ENCODE measurements at places on chromosomes 1 and 21.

GRCh38 chr1:202589190-202589930 is 120.9 kb downstream of the SYT2 start:
- peak; percentile 88 for DNase-seq

DNA sequence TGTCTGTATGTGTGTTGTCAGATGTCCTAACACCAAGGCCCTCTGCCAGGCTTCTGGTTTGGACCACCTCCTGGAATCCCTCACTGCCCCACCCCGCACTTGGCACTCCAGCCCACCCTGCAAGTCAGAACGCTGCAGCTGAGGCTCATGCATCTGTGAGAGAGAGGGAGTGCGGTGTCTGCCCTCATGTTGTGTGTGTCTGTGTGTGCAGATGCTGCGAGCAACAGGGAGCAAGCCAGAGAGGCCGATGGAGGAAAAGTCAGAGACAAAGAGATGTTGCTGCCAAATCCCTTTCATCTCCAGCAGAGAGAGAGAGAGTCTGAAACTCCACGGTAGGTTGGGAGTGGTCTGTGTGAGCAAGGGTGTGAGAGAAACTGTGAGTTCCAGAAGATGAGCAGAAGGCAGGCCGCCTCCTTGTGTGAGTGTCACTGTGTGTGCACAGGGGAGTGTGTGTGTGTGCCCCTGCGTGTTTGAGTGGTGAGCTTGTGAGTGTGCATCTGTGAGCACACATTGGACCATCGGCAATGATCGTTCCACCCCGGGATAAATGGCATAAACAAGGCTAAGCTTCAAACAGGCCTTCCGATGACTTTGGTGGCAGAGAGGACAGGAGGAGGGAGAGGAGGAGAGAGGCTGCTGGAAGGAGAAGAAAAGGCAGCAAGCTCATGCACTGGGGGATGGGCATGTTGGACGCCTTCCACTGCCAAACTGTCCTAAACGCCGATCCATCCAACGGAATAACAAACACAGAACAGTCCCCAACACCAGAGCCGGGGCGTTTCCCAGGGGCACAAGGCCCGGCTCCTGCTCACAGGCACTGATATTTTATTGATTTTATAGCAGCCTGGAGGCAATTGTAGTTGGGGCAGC is 99.2 kb upstream of the GRIK3 start:
- DNase-seq = no peak

GRCh38 chr1:234295068-234295467 is 78.2 kb upstream of the COA6 start:
- DNase-seq = no peak

- no peak for DNase-seq
Measured at GRCh38 chr1:93620841-93621210, 60.8 kb downstream of the BCAR3 start.

DNA sequence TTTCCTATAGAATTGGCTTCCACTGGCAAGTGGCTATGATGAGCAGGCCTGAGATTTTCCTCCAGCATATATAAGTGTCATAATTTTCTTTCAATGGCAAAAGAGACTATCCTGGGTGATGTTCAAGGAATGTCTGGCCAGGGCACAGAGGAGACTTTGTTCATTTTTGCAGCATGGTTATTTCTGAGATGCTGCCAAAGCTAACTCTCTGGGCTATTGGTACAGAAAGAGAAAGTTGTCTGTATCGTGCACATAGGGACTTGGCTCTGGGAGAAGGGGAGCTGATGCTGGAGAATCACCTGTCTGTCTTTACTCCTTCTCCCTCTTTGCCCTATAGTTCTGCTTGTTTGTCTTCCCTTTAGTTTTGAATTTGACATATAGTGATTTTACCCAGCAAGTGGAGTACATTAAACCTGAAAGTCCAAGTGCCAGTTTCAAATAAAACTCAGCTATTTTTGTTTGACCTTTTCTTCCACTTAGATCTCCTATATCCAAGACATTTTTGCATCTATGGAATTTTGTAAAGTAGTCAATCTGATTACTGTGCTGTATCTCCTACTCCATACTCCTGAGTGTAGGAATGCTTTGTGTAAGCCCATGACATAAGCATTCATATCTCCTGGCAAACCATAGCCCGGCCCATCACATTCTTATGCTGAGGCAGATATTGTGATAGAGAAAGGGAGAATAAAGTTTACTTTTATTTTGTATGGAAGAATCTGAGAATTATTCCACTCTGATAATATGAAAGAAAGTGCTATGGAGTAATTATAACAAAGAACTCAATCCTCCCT is 3.9 kb downstream of the FNDC7 start:
- no peak for DNase-seq

- no peak for DNase-seq
Measured at GRCh38 chr1:154384650-154385489, 20.3 kb upstream of the IL6R start.

- DNase-seq = peak; percentile 52
Measured at GRCh38 chr1:158087320-158087927, 93.3 kb upstream of the CD1D start.

DNA sequence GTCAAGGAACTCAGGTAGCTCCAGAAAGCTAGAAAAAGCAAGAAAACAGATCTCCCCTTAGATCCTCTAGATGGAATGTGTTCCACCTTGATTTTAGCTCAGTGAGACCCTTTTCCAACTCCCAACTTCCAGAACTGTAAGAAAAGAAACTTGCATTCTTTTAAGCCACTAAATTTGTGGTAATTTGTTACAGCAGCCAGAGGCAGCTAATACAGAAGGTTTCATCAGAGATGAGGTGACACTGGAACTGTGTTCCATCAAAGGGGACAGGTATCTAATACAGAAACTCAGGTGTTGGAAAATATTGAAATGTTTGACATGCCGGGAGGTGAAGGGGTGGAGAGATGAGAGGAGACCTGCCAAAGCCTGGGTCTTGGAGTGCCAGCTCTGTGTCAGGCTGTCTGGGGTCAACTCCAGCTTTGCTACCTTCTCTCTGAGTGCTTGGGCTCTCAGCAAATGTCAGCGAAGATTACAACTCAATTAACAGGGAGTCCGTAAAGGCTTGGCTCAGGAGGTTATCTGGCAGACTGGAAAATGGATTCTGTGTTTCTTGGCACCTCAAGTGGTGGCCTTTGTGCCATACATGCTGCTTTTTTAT is 71.3 kb downstream of the PLPP3 start:
- no peak for DNase-seq

DNA sequence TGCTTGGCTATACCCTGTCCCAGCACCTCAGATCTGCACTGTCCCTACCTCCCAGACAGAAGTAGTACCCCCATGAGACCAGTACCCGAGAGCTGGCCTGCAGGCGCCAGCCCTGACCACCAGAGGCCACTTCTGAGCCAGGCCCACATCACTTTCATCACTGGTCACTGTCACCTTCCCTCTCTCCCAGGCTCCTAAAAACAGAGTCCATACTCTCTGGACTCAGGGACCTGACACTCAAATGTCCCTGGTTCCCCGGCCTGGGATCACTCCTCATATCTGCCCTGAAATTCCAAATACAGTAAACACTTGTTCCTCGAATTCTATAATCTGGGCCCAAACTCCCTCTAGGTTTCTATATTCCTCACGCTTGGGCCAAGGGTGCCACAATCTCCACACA is 18.7 kb downstream of the TMEM53 start:
- no peak for DNase-seq

DNA sequence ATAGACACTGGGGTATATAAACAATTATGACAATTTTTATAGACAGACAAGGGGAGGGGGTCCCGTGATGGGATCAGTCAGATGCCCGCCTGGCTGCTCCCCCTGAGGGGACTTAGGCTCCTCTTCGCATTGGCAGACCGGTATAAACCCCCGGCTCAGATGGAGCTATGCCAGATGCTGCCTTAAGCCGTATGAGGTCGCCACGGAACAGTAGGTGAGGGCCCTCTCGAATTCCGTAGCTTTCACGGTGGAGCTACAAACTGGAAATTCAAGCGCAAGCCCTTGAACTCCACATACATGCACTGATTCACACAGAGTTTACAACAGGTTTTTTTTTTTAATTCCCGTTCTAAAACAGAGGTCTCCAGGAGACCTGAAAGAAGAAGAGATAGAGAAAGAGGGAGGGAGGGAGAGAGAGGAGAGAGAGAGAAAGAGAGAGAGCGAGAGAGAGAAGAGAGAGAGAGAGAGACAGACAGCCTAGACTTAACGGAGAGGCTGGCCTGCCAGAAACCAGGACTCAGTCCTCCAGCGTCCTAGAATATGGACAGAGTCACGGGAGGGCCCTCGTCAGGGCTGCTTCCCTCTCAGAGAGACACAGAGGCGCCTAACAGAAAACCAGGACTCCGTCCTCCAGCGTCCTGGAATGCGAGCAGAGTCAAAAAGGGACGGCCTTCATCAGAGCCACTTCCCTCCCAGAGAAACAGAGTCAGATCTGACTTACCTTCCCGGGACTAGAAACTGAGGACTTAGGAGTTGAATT is 24.4 kb upstream of the TMEM54 start:
- no peak for DNase-seq

- no peak for DNase-seq
Measured at GRCh38 chr21:37645848-37646247, 270.4 kb downstream of the KCNJ6 start.

GRCh38 chr1:6471970-6472368 is 6.0 kb upstream of the TNFRSF25 start:
- no peak for DNase-seq

All from fibroblast of skin of left quadriceps (primary cell).